ENCODE measurements at places on chromosomes 16 and 17.

DNA sequence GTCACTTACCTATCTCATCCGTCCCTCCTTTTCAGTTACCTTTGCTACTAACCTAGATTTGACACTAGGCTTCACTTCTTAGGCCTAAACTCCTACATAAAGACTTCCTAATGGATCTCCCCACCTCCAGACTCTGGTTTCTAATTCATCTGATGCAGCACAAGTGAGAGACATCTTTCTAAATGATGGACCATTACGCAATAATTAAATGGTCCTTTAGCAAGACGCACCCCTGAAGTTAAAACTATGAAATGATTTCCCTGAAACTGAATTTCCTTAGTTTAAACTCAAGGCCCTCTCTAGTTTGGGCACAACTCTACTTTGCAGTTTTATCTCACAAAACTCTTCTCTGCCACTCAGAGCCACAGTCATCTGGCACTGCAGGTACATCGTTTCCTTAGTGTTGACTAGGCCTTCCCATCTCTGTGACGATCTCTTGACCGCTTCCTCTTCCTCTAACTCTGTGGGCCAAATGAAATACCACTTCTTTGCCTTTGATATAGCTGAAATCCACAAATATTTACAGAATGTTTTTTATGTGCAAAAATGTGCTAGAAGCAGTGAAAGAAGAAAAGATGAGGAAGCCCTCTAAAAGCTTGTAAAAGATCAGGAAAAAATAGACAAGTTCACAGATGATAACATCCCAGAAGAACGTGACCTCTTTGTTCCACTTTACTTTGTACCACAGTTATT lies 3.3 kb downstream of the SYNRG start:
- no peak for DNase-seq

DNA sequence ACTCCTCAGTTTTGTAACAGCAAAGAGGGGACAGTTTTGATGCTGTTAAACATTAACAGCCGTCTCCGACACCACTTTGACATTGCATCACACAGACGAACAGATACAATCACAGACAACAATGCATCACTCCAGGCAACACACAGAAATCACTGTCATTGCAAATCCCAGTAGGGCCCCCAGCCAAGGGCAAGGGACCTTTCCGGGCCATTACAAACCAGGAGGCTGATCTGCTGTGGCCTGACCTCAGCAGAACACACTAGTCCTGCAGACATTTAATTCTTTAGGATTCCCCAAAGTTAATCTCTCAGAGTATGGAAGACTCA lies 136.2 kb upstream of the RCVRN start:
- no peak for DNase-seq

GRCh38 chr16:56190677-56191155 lies 573 bp upstream of the GNAO1 start:
- DNase-seq: no peak

- no peak for DNase-seq
These were observed 15.2 kb upstream of the BHLHA9 start for GRCh38 chr17:1255041-1255440.

DNA sequence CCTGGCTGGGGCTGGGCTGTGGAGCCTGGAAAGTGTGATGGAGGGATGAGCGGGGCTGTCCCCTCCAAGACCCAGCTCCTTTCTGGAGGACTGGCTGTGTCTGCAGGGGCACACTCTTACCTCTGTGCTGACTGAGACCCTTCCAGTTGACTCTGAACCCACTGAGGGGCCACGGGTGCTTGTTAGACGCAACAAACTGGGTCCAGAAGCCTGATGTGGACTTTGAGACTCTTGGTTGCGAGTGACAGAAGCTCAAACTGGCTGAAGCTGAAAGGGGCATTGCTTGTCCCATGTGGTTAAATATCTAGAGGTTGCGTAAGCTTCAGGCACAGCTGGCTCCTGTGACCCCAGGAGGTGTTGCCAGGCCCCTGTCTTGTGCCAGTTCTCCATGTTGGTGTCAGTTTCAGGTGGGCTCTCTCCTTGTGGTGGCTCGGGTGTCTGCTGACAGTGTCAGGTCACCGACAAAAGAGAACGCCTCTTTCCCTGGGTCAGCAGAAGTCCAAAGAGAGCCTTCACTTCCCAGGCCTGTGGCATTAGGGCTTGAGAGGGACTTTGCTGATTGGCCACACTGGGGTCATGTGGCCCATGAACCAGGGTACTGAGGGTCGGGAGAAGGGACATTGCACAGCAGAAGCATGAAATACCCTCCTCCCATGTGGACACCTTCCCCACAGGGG lies 16.7 kb downstream of the ADCY7 start:
- no peak for DNase-seq

- no peak for DNase-seq
These were observed 668 bp downstream of the USP36 start for GRCh38 chr17:78839762-78840529.

DNA sequence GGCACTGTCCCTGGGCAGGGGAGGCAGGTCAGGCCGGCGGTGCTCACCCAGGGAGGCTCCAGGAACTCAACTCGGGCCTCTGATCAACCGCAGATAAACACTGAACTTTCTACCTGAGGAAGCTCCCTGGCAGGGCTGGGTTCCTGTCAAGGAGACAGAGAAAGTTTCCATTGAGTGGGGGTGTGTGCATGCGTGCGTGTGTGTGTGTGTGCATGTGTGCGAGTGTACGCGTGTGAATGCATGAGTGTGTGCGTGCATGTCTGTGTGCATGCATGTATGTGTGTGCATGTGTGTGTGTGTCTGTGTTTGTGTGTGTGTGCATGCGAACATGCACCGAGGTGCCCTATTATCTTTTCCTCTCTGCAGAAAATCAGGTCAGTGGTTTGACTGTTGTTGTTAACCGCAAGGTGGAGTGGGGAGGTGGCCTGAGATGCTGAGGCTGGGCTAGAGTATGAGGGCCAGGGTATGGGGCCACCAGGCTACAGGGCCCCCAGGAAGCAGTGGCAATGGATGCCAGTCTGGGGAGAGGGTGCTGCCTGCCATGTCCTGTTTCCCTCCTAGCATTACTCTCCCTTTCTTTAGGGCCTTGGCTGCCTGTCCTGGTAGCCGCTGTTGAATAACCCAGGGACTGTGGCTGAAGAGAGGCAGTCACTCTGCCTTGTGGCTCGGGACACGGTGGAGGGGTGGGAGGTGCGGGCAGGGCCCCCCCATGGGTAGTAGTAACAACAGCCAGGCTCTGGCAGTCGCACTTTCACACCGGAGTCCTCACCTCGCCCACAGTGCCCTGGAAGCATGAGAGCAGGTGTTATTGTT lies 24.0 kb downstream of the CCR7 start:
- DNase-seq: no peak

- no peak for DNase-seq
These were observed 7.1 kb upstream of the ASGR1 start for GRCh38 chr17:7186241-7186640.

- no peak for DNase-seq
These were observed 94.7 kb downstream of the NOG start for GRCh38 chr17:56688151-56688550.

DNA sequence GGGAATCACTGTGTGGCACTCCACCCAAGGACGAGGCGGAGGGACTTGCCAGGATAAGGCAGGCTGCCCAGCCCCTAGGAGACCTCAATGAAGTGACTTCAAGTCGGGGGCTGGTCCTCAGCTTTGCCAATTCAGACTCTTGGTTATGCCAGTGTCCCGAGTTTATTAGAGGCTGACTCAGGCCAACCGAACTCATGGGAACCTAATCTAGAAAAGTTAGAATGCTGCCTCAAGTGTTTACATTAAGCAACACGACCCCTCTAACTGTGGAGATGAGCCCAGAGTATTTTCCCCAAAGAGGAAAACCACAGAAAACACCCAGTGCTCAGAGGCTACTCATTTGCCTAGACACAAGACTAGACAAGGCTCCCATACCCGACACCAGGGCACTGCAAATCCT lies 1.1 kb upstream of the TEKT3 start:
- DNase-seq: no peak

DNA sequence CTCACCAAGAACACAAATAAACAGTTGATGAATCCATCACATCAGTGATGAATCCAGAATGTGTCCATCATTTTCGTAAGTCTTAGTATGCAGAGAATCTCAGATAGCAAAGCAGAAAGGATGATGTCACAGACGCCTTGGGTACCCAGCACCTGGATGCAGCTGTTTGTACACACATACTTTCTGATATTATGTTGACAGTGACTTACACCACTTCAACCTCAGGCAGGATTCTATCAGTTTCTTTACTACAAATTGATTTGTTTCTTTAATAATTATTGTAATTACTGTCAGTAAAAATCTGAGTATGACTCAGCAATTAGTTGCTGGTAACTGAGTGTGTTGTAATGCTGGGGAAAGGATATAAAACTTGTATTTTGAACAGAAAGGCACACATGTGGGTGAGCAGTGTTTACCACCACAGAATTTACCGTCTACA lies 159.8 kb downstream of the RPTOR start:
- no peak for DNase-seq

DNA sequence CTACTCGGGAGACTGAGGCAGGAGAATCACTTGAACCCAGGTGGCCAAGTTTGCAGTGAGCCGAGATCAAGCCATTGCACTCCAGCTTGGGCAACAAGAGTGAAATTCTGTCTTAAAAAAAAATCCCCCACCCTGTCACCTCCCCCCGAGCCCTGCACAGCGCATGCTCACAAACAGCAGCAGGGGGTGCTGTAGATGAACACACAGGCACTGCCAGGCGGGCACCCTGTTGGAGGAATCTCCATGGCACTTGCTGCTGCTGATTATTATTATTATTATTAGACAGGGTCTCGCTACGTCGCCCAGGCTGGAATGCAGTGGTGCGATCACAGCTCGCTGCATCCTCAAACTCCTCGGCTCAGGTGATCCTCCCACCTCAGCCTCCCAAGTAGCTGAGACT lies 24.6 kb downstream of the FZD2 start:
- DNase-seq: no peak

GRCh38 chr17:66889480-66890230 lies 54.7 kb downstream of the CACNG5 start:
- DNase-seq: no peak

GRCh38 chr16:89867918-89868317 lies 5.5 kb upstream of the TCF25 start:
- no peak for DNase-seq

DNA sequence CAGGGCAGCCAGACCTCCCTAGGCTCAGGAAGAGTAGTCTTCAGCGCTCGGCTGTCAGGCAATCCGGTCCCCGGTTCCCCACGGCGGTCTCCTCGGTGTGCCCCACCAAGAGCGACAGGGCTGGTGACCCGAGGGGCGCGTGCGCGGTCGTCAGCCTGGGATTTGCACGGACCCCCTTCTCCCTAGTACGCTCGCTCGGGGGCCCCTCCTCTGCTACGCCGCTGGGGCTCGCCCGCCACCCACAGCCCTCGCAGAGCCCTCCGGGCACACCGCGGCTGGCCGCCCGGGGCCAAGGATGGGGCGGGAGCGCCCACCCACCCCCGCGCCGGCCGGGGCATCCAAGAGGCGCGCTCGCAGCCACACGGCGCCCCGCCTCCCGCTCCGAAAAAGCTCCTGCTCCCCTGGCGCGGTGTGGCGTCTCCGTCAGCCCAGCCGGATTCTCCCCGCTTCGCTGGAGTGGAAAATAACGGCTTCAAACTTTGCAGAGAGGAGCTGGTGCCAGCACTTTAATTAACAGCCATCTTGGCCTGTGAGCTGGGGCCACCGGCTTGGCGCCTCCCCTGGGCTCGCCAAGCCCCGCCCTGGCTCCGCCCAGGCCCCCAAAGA lies 2.1 kb upstream of the C1QL1 start:
- no peak for DNase-seq

- DNase-seq: no peak
These were observed 99.6 kb downstream of the SKAP1 start for GRCh38 chr17:48330421-48330820.
